ENCODE measurements at places on chromosomes 1 and 21. TPM values are rescaled to one million over a fixed set of nuclear protein-coding genes. Genes with fewer than 3 reads are reported as not detected.

DNA sequence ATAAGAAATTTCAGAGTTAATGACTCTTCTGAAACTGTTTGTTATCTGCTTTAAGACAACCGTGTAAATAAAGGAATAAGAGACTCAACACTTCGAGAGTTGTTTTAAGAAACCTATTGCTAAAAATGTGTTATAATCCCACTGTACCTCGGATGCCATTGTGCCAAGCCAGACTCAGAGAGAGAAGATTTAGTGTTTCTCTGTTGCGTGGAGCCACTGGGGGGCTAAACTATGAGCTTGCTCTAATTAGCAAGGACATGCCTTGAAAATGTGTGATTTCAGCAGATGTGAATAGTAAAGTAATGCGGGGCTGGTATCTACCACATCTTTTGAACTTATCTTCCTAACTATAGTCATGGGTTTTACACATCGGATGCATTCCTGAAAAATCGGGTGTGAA is 56.2 kb upstream of the TARBP1 start:
- DNase-seq: no peak

DNA sequence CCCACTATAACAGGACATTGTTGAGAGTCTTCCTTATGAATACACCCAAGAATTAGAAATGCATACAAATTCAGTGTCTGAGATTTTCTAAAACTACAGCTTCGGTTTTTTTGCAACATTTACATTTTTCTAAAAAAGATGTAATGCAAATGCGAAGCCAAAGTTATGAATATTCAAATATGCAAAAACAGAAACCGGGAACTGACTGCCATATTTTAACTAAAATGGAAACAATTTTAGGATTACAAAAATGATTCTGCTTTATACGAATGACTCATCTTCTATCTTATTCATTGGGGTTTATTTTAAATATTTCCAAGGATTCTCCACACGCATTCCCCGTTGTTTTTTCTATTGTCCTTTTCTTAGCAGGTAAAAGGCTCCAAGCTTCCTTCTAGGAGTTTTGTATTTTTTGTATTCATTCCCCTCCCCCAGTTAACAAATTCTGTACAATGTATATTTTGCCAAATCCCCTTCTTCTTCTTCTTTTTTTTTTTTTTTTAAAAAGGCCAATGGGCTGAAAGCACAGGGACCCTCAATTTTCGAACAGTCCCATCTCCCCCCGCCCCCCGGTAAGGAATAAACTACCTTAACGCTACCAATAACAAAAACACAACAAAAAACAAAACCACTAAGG is 1.0 kb downstream of the ARPC5 start:
- no peak for DNase-seq

GRCh38 chr1:56074007-56074651 is 505.2 kb downstream of the PLPP3 start:
- peak; percentile 92 for DNase-seq

- no peak for DNase-seq
Observed at GRCh38 chr1:163565166-163565565, 243.4 kb downstream of the NUF2 start.

The HMGN1 gene
- total RNA-seq: 726 TPM

The ENSA gene
- 172 TPM for total RNA-seq

The IFI16 gene
- total RNA-seq: 33.8 TPM
